ENCODE measurements at places on chromosomes 11 and 22.

- DNase-seq, result no peak
These were observed 335.4 kb downstream of the BRD1 start for GRCh38 chr22:49492308-49492707.

- DNase-seq, result no peak
These were observed 53.4 kb upstream of the PARVG start for GRCh38 chr22:44127356-44127755.

GRCh38 chr11:123122341-123122740, 60.4 kb upstream of the HSPA8 start:
- DNase-seq, result peak; percentile 56

GRCh38 chr11:128779036-128779435, 85.2 kb downstream of the FLI1 start:
- no peak for DNase-seq

DNA sequence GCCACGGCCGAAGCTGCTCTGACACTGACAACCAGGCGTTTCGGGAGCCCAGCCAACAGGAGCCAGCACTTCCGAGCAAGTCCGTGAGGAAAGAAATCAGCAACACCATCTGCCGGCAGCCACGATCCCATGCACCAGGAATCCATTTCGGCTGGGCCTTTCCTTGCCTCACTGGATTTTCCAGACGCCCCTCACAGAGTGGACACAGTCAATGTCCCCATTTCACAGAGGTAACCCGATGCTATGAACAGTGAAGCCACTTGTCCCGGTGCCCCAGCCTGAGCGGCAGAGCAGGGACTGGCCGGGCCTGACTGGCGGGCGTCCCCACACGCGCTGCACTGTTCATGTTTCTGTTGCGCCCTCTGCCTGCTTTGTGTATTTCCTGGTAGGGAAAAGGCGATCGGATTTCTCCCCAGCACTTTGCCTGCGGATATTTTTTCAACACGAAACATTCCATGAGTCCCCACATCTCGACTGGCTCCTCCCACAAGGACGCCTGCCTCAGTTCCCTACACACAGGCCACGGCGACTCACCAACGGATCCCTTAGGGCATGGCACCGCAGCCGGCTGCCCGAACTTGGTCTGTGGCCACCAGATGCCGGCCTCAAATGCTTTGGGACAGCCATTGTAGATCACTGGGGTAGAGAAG, 55.3 kb downstream of the TRMU start:
- peak; percentile 73 for DNase-seq

DNA sequence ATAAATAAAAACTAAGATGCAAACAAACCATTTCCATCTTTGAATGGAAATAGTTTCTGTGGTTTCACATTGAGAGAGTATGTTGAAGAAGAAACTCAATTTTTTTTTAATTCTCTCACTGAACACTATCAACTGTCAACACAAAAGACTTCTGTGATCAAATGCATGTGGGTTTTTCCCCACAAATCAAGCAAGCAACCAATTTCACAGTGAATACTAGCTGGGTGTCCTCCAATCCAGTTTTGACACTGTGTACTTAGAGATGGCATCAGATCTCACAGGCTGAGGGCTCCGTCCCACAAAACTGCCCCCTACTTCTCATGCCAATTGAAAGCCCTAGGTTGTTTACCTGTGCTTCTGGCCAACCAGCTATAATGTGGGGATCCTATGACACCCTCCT, 34.5 kb downstream of the CTSC start:
- DNase-seq, result no peak

All from BE2C (cell line).